ENCODE measurements at places on chromosomes 6 and 20.

- ATAC-seq: no peak
These were observed 190.3 kb downstream of the TAF4 start for GRCh38 chr20:61875221-61875885.

DNA sequence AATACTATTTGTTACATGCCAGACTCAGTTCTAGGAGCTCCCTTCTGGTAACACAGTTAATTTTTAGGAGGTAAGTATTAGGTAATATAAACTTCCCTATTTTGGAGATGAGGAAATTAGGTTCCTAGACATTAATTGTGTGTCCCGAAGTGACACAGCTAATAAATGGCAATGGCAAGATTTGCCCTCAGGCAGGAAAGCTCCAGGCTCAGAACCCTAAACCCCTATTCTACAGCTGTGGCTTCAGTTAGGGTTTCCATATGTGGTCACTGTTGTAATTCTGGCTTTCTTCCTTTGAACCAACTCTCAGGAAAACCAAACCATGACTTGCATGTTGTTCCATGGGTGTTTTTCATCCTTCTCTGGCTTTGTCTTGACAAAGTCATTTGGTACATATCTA is 188.2 kb downstream of the PLCB1 start:
- no peak for ATAC-seq

DNA sequence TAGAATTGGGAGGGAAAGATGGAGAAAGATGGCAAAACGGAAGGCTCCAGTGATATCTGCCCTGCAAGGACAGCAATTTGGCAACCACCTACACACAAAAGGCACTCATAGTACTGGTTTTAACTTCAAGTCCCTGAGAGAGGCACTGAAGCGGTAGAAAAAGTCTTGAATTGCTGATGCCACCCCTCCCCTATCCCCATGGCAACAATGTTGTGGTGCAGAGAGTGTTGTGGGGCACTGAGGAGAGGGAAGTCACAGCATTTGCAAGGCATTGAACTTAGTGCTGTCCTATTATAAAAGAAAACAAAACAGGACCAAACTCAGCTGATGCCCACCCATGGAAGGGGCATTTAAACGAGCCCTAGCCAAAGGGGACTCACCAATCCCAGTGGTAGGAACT is 343.7 kb downstream of the HAO1 start:
- no peak for ATAC-seq

- no peak for ATAC-seq
These were observed 44.0 kb upstream of the GATA5 start for GRCh38 chr20:62519826-62520225.

GRCh38 chr6:29720863-29721262 is 2.4 kb upstream of the HLA-F start:
- no peak for ATAC-seq

- no peak for ATAC-seq
These were observed 94.9 kb upstream of the MTHFD1L start for GRCh38 chr6:150770637-150771036.

GRCh38 chr6:119643876-119644275 is 294.3 kb upstream of the MAN1A1 start:
- no peak for ATAC-seq

DNA sequence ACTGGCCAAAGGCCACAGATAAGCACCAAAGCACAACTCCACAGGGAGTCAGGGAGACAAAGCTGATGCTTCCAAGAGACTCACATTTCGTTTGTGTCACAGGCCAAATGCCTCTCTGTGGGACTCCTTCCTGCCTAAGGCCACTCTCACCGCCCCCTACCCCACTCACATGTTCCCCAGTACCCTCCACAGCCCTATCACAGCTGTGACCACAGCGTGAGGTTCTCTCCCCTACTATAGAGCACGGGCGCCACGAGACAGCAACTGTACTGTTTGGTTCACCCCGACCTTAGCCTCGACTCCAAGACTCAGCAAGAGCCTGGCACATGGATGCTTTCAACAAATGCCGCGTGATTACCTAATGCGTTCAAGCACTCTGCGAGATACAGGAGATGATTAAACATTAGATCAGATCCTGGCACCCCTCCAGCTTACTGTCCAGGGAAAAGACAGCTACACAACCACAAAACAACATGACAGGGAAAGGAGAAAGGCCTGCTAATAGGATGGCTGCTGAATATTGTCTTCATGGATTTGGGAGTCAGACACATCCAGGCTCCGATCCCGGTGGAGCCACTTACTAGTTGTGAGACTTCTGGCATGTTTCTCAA is 105.5 kb downstream of the AGPAT4 start:
- peak; percentile 71 for ATAC-seq

DNA sequence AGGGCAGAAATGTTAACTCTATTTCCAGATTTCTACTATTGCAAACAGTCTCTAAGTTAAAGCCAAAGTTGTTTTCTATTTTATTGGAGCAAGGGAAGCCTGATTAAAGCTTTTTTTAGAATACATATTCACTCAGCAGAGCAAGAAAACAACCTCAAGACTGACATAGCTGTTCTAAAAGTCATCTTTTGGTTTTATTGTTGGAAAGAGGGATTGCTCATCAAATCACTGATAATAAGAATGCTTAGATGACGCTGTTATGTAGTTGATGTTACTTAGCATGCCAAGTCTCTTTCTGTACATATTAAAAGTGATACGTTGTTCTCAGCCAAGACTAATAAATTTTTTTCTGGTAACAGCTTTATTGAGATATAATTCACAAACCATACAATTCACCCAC is 172.6 kb upstream of the LAMA2 start:
- no peak for ATAC-seq

- no peak for ATAC-seq
These were observed 219.4 kb upstream of the SSTR4 start for GRCh38 chr20:22815603-22816315.

DNA sequence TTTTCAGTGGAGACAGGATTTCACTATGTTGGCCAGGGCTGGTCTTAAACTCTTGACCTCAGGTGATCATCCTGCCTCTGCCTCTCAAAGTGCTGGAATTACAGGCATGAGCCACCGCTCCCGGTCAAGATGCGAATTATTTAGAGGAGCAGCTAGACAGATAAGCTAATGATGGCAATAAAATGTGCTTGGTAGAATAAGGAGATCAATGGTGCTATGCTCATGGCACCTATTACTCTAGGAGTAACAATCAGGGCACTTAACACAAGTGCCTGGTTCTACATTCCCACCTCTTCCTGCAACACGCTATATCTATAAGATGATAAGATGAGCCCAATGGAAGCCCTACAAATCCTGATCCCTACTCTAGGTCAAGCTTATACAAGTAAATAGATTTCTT is 61.4 kb upstream of the LOC128125822 start:
- peak; percentile 10 for ATAC-seq

DNA sequence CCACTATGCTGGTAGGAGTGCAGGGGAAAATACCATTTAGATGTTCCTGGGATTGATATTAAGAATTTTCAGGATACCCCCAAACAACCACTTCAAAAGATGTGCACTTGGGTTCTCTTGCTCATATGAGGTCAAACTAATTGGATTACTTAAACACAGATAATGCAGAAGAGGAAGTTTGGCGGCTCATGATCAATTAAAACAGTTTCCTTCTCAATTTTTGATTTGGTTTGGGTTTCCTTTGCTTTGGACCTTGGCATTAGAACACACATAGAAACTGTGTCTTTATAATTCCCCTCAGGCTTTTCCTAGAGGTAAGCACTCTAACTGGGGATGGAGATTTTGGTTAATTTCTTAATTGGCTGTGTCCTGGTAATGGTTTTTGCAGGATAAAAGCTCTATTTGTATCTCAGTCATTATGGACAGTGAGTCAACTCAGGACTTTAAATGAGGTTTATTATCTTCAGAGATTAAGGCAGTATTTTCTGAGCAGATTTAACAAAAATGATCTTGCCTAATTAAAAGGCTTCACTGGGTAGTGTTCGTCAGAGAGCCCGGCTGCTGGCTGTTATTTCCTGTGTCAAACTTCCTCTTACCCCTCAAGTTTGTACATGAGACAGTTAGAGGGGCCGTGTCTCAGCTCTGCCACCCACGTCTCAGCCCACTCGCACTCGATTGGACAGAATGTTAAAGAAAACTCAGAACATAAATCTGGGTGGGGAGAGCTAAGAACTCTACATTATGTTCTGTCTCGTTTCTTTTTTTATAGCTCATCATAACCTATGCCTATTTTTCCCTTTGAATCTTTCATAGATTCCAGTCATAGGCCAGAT is 50.3 kb upstream of the PREP start:
- ATAC-seq: no peak

- ATAC-seq: peak; percentile 16
These were observed 14.5 kb upstream of the TRAF3IP2 start for GRCh38 chr6:111620169-111620568.

- no peak for ATAC-seq
These were observed 22.6 kb downstream of the SNX9 start for GRCh38 chr6:157845493-157846259.

DNA sequence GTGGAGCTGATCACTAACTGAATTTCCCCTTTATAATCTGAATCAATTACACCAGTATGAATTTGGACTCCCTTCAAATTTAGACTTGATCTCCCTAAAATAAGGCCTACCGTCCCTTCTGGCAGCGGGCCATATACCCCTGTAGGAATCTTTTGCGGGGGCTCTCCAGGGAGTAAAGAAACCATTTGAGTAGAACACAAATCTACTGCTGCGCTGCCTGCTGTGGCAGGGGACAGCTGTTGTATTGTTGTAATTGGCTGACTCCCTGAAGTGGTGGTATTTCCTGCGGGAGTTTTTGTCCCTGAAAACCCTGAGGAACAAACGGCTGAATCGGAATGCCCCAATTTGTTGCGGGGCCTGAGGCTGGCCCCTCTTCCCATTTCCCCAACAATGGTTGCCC is 16.0 kb upstream of the PTCRA start:
- no peak for ATAC-seq

GRCh38 chr6:33693186-33694105 is 18.1 kb downstream of the UQCC2 start:
- ATAC-seq: no peak

DNA sequence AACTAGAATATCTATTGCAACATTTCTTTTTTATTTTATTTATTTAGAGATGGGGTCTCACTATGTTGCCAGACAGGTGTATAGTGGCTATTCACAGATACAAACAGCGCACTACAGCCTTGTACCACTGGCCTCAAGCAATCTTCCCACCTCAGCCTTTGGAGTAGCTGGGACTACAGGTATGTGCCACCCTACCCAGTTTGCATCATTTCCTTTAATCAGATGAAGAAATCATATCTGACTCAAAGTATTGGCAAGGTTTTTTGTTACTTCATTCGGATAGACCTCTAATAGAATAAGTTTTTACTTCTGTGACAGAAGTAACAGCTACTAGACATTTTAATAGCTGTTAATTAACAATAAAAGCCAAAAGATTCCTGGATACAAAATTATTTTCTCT is 153.9 kb downstream of the CDK19 start:
- peak; percentile 57 for ATAC-seq

DNA sequence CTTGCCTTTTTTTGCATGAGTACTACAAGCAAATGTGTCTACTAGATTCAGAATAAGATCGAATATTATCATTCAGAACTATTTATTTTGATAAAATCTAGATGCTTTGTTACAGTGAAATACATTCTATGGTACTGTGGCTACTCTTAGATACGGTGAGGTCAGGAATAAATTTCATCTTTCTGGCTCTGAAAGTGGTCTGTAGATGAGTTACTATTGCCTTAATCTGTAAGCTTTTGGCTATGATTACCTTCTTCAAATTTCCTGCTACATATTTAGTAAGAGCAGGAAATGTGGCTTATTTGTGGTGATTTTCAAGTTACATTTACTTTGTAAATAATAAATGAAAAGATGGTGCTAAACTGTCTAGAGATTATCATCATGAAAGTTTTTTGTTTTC is 50.0 kb downstream of the SCAF8 start:
- ATAC-seq: no peak

DNA sequence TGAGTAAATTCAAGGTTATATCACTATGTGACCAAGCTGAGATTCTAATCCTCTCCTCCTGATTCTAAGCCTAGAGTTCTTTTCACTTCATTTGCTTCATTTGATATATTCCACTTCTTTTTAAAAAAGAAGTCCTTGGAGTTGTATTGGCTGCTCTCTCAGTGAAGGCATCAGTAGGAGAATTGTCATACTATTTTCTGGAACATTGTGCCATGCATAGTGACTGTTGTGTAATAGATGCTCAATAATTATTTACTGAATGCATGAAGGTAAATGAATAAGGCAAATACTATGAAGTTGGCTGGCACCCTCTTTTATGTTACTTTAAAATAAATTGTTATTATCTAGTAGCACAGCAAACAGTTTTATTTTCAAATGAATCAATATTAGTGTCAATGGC is 189.4 kb downstream of the MTFR2 start:
- no peak for ATAC-seq

DNA sequence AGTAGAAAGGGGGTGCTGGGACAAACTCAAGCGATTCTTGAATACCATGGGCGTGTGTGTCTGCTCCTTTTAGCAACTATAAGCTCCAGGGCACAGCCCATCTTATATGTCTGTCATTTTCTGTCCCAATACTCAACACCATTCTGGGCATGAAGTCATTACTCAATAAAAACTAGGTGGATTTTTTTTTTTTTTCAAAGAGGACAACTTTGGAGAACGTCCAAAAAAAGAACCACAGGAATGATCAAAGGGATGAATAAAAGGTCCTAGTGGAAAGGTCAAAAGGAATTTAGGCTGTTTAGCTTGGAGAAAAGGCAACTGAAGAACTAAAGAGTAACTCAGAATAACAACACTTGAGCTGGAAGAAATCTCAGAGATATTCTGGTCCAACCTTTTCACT is 24.4 kb downstream of the UQCC1 start:
- ATAC-seq: no peak

GRCh38 chr6:72642435-72642834 is 20.6 kb downstream of the KCNQ5 start:
- no peak for ATAC-seq

DNA sequence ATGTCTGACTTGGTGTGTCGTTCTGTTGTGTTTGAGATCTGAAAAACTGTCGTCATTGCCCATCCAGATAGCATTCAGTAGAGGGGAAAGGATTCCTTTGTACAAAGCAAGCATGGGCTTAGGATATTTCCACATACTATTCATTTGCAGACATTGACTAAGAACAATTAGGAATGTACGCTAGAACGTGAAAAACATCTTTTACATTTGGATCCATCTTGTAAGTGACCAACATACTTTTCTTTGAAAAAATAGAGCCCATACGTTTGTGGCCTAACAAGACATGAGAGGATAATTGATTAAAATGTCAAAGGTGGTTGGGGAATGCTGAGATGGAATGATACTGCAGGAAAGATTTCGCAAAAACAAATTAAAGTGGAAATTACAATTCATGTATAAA is 225.8 kb upstream of the QKI start:
- no peak for ATAC-seq

- no peak for ATAC-seq
These were observed 6.0 kb downstream of the HLA-B start for GRCh38 chr6:31351033-31351380.

GRCh38 chr20:25340380-25340779 is 50.3 kb downstream of the ABHD12 start:
- ATAC-seq: no peak

- ATAC-seq: no peak
These were observed 2.3 kb downstream of the DST start for GRCh38 chr6:56640374-56640773.

- ATAC-seq: peak; percentile 77
These were observed 59.7 kb downstream of the HIVEP2 start for GRCh38 chr6:142885182-142885867.

GRCh38 chr20:41274152-41274551 is 43.4 kb downstream of the ZHX3 start:
- no peak for ATAC-seq

- no peak for ATAC-seq
These were observed 81.5 kb upstream of the QKI start for GRCh38 chr6:163333038-163333437.

GRCh38 chr6:44306710-44307109 is 6.4 kb downstream of the AARS2 start:
- no peak for ATAC-seq
